ENCODE measurements at places on chromosomes 13 and 19.

GRCh38 chr13:41848435-41849255 lies 112.3 kb downstream of the VWA8 start:
- DNase-seq = no peak

DNA sequence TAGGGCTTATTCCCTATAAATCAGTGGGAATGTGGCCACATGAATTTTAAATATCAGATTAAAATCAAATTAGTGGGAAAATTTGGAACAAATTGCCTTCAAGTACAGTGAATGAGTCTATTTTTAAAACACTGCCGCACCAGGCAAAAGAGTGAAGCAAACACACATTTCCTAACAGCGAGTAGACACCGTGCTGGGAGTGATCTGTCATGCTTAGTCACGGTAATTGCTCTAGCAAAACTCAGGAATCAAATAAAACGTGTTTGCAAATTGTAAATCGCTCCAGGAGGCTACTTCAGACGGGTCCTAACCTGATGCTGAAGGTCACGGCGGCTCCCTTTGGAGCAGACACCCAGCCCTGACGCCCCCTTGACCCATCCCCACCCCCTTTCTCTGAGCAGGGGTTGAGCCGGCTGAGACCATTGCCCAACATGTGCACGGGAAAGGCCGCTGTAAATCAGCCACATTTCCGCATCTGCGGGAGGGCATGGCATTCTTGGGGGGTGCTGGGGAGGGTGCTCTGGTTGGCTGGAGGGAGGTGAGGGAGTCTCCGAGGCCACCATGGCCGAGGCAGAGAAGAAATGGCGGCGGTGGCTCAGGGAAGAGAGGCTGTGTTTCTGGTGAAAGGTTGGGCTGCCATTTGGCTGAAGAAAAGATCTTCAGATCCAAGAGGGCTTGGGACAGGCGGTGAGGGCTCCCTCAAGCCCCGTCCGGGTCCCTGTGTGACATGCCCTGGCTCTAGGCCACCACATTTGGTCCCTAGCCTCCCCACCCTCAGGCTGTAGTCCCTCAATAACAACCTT lies 8.9 kb downstream of the CEBPA start:
- peak; percentile 85 for DNase-seq

DNA sequence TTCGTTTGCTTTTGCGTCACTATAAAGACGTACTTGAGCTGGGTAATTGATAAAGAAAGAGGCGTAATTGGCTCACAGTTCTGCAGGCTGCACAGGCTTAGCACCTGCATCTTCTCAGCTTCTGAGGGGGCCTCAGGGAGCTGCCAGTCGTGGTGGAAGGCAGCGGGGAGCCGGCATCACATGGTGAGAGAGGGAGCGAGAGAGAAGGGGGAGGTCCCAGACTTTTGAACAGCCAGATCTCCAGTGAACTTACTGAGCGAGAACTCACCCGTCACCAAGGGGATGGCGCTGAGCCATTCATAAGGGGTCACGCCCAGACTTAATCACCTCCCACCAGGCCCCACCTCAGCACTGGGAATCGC lies 58.7 kb upstream of the F7 start:
- DNase-seq = no peak

GRCh38 chr13:112963641-112964040 lies 5.4 kb upstream of the MCF2L start:
- no peak for DNase-seq

GRCh38 chr13:111620166-111620565 lies 299.7 kb downstream of the TEX29 start:
- DNase-seq = no peak

DNA sequence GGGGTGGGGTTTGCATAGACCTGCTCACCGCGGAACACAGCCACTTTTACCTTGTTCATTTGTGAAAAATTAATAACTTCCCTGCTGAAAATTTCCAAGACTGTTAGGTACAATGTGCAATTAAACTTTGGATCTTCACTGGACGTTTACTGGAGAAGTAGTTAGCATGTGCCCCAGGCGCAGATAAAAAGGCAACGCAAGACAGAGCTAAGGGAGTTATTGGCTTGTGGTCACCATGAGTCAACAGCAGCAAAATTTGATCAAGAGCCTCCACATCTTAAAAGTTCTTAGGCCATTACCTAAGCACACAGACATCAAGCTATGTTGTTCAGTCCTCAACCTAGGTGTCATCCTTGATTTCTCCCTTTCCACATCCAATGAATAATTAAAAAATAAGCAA lies 257.0 kb downstream of the LHFPL6 start:
- no peak for DNase-seq

- DNase-seq = no peak
Measured at GRCh38 chr19:28785971-28786370, 427.0 kb downstream of the UQCRFS1 start.

DNA sequence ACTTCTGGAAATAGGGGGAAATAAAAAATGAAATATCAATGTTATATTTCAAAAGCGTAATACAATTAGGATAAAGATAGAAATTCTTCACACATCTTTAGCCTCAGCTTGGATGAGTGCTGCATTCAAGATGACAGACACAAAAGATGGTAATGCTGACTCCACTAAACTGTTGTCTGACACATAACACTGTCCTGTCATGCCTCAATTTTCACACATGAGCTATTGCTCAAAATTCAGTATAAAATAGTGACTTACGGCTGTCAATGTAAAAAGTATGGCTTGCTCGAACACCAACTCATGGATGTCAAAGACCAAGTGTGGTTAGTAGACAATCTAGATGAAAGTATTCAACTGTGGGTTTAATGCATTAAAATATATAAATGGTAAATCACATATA lies 94.5 kb downstream of the KLF12 start:
- no peak for DNase-seq

DNA sequence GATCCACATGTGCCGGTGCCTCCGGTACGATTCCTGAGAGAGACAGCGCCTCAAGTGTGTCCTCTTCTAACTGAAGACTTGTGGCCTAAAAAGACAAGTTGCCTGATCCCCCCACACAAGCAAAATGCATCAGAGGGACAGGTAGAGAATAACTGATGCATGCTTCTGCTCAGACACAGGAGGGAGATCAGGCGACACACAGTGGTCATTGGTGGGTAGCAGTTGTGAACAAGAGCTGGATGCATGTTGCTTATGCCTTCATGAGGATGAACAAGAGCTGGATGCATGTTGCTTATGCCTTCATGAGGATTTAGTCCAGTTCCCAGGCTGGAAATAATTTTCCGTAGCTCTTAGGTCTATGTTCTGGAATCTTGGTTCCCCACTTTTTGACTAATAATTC lies 505.6 kb downstream of the MYO16 start:
- no peak for DNase-seq

DNA sequence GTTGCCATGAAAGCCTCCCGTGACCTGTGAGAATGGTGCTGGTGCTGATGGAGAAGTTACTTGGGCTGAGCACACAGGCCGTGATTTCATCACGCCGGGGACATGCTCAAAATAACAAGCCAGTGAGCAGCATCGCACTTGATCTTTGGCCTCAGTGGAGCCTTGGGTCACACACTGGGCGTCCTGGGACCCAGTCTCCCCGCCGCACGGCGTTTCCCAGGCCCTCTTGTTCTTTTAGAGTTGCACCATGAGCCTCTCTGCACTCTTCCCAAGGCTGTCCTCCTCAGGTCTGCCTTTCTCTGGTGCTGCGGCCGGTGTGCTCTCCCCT lies 9.5 kb upstream of the NDUFS7 start:
- DNase-seq = no peak

DNA sequence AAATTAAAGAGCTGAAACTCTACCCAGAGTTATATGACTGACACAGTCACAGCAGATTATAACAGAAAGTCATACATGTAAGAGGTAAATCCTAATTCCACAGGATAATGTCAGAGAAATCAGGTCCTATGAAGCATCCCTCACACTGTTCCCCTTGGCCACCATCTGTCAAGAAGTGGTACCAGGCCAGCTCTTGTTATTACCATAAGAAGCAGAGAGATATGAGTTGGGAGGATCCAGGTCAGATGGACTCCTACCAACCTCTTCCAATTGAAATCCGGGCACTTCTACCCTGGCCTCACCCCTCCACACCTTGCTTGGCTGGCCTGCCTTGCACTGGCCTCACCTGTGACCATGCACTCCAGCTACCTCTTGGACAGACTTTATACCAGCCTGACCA lies 353.2 kb downstream of the DNAJC15 start:
- no peak for DNase-seq

DNA sequence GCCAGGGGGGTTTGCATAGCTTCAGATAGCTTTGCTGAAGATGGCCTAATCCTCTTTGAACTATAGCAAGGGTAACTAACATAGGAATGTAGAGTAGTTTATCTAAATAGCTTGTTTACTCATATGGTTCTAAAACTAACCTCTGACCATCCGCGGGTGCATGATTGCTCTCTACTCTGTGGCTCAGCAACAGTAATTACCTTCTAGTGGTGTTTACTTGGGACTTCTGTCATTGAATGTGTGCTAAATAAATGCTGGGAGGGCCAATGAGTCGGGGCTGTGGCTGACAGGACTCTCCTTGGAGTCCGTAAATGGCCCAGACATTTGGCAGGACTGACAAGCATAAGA lies 1461.9 kb downstream of the UQCRFS1 start:
- no peak for DNase-seq

- no peak for DNase-seq
Measured at GRCh38 chr13:103883164-103883563, 816.9 kb upstream of the SLC10A2 start.

DNA sequence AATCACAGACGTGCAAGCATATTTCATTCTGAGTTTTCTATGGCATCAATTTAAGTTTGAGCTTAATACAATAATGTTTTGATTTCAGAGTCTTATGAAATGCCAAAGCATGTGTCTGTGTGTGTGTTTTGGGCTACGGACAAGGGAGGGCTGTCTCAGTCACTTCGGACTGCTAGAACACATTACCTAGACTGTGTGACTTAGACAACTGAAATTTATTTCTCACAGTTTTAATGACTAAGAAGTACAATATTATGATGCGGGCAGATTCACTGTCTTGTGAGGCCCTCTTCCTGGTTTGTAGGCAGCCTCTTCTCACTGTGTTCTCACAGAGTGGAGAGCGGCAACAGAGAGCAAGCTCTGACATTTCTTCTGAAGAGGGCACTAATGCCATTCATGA lies 1202.0 kb downstream of the EFNB2 start:
- no peak for DNase-seq

DNA sequence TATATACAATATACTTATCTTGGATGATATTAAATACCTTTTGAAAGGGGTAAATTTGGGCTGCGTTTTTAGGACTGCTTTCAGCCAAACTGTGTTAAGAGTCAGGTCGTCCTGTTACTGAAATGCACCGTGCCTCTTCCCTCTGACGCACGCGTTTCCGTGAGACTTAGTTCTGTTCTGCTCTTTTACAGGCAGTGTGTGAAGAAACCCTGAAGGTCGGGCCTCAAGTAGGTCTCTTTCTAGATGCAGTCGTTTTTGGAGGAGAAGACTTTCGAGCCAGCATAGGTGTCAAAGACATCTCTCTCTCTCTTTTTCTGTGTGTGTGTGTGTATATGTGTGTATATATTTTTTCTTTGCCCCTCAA lies 107.0 kb downstream of the ZIC5 start:
- no peak for DNase-seq

- DNase-seq = no peak
Measured at GRCh38 chr13:44734201-44734707, 158.1 kb upstream of the TSC22D1 start.

DNA sequence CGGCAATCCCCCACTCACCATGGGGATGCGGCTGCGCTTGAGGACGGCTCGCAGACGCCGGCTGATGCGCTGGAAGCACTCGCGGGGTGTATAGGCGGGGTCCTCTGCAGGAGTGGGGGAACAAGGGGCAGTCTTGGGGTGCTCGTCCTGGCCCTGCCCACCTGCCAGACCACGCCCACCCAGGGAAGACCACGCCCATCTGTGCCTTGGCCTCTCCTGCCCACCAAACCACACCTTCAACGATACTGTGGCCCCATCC lies 6.7 kb downstream of the RNU6-9 start:
- DNase-seq = no peak

- DNase-seq = no peak
Measured at GRCh38 chr13:111201304-111201940, 86.3 kb downstream of the ARHGEF7 start.

DNA sequence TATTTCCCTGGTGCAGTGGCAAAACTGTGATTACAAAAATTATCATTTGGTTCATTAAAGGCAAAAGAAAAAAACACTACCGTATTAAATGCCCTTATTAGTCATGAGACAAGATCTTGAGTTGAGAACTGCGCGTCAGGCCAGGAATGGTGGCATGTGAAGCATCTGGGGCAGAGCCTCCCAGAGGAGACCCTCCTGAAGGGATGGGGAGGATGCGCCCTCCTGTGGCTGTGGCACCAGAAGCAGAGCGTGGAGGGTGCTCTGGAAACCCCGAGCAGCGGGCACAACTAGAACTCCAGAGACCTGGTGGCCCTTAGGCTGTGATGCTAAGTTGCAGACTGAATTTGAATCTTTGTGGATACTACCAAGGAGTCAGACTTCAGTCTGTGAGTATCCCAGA lies 11.5 kb downstream of the CUL4A start:
- no peak for DNase-seq

- peak; percentile 40 for DNase-seq
Measured at GRCh38 chr19:30226464-30227011, 145.6 kb upstream of the ZNF536 start.

GRCh38 chr13:45737571-45738017 lies 35.5 kb downstream of the CBY2 start:
- DNase-seq = no peak

Data from DMS79 (cell line).